Activated T-cell treated with anti-CD3 and anti-CD28 coated beads, Interleukin-2, amount 50 U/mL, for 1 hour (primary cell): ENCODE measurements at places on chromosomes 11 and 22.
A peak's percentile ranks its signal among the peaks of the same experiment; 100 is the strongest.

DNA sequence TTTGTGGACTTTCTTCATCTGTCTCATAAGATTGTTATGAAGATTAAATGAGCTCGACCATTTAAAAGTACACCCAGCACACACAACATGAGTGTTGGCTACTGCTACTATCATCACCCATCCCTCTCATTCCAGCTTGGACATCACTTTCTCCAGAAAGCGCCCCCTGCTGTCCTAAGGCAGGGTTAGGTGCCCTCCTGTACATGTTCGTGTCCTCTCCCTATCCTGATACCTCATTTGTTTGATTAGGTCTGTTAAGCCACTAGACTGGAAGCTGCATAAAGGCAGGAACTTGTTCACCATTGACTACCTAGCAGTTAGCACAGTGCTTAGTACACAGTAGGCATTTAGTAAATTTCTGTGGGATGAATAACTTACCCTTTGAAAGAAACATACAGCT is 85.5 kb downstream of the ENTHD1 start:
- DNase-seq = no peak

GRCh38 chr11:71977743-71978418 is 20.8 kb upstream of the IL18BP start:
- peak; percentile 40 for DNase-seq

DNA sequence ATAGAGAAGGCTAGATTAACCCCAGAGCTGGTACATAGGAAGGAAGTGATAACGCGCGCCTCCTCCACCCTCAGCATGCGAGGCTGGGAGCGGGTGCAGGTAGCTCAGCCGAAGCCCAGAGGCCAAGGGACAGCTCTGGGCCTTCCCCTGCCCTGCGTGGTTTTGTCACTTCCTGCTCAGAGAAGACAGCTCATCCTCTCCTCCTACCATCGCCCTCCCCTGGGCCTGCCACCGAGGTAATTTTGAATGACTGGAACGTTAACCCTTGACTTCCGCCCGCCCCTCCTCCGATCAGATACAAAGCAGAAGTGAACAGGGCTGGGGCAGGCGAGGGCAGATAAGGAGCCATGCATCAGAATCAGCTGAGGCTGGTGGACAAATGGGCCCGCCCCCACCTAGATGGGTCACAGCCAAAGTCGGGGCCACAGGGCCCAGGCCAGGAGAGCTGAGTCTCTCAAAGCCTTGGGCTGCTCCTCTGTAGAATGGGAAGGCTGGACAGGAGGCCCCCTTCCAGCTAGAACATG is 1.6 kb downstream of the RAC2 start:
- peak; percentile 84 for DNase-seq

- no peak for DNase-seq
Measured at GRCh38 chr11:94926271-94926625, 47.1 kb downstream of the CWC15 start.

GRCh38 chr22:49574205-49574880 is 253.3 kb downstream of the BRD1 start:
- DNase-seq = no peak

- peak; percentile 64 for DNase-seq
Measured at GRCh38 chr22:50271519-50271970, 1.4 kb upstream of the MAPK11 start.

- peak; percentile 49 for DNase-seq
Measured at GRCh38 chr11:69640995-69641581, at the start of gene CCND1. CCND1 (plus strand) TSS chr11:69641156; CDS start chr11:69641314, 158 bp downstream.

- DNase-seq = no peak
Measured at GRCh38 chr11:73259406-73260126, 12.6 kb upstream of the P2RY6 start.

- no peak for DNase-seq
Measured at GRCh38 chr11:70477609-70478008, 79.3 kb downstream of the CTTN start.

DNA sequence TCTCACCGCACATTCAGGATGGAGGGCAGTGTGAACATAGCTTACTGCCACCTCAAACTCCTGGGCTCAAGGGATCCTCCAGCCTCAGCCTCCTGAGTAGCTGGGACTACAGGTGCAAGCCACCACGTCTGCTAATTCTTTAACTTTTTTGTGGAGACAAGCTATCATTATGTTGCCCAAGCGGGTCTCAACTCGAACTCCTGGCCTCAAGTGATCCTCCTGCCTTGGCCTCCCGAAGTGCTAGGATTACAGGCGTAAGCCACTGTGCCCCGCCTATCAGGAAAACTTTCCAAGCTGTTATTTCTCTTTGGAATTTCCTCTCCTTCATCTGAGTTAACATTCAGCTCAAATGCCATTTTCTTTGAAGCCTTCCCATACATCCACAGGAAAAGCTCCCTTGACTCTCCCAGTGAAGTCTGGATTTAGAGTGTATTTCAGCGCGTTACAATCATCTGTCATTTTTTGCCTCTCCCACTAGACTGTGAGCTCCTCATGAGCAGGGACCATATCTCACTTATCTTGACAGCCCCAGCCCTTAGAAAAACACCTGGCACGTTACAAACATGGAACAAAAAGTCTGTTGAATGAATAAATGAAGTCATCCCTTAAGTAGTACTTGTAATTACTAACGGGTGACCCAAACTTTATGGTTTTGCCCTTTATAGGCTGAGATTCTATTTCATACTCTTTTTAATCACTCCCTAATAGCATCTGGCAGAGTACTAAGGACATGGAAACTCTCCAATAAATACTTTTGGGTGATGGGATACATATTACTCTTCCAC is 2.2 kb downstream of the MRTFA start:
- DNase-seq = no peak

GRCh38 chr22:32729412-32729811 is 72.1 kb upstream of the TIMP3 start:
- no peak for DNase-seq

GRCh38 chr11:33687733-33688479 is 12.7 kb downstream of the C11orf91 start:
- DNase-seq = no peak

GRCh38 chr11:110298301-110298765 is 1.9 kb upstream of the RDX start:
- DNase-seq = no peak

- DNase-seq = peak; percentile 18
Measured at GRCh38 chr11:2443406-2443805, 908 bp downstream of the TRPM5 start.

- no peak for DNase-seq
Measured at GRCh38 chr11:86582898-86583297, 89.5 kb downstream of the ME3 start.

DNA sequence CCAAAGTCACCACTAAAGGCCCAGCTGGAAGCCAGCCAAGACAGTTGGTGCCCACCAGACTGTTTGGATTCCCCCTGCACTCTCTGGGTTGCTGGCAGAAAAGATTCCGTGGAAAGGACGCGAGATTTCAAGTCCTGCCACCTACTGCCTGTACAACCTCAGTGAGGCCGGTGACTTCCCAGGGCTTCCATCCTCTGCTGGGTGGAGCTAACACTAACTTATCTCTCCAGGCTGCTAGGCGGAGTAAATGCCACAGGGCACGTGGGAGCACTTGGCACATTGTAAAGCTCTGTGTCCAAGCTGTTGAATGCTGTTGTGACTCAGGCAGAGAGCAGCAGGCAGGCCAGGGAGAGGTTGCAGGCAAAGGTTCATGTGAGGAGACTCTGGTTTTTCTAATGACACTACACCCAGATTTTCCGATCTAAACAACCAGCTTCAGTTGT is 50.9 kb upstream of the CDON start:
- DNase-seq = no peak

GRCh38 chr11:101436511-101437142 is 147.2 kb downstream of the TRPC6 start:
- no peak for DNase-seq

- peak; percentile 82 for DNase-seq
Measured at GRCh38 chr11:64339754-64340408, at the start of gene CCDC88B. CCDC88B (plus strand) TSS chr11:64340204; CDS start chr11:64340267, 63 bp downstream.

DNA sequence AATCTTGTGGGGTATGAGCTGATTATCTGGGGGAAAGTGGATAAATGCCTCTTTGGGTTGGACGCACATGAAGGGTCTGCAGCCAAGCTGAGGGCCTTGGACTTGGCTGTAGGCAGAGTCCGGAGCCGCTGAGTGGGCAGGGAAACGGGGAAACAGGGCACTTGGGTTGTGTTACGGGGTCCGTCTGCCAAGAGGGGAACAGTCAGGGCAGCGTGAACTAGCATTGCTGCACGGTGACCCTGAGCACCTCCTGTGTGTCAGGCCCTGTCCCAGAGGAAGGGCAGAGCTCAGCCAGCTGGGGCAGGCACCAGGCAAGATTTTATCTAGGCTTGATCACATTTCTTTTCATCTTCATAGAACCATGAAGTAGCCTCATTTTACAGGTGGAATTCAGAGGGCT is 11.9 kb downstream of the FAM83F start:
- DNase-seq = no peak

DNA sequence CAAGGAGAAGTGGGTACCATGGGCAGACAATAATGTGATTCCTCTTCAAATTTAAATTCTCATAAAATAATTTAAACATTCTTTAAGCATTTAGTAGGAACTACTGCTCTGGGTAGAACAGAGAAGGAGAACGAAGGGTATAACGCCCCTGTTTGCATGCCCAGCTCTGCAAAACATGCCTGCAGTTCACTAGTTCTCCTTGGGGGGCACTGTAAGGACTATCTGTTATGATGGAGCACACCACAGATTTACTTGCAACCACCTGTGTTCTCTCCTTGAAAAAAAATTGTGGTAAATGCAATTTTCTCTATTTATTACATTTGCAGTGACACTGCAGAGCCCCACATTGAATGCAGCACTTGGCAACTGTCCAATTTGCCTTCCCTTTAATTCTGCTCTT is 100.3 kb downstream of the GUCY1A2 start:
- no peak for DNase-seq

GRCh38 chr11:70712471-70712870 is 314.1 kb downstream of the CTTN start:
- no peak for DNase-seq

GRCh38 chr22:16987822-16988221 is 20.2 kb downstream of the GAB4 start:
- DNase-seq = no peak

DNA sequence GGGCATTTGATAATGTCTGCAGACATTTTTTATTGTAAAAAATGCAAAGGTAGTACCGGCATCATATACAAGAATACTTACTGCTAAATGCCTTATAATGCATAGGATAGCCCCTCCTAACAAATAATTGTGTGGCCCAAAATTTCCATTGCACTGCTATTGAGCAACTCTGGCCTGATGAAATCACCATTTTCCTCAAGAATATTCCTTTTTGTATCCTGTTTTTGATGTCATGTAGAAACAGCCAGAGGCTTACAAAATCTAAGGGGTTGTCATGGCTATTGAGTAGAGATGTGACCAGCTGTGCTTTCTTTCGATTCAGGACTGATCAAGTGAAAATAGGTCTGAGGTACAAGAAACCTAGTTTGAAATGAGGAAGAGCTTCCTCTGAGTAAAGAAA is 854.3 kb downstream of the KCNA4 start:
- no peak for DNase-seq

GRCh38 chr11:47908198-47908597 is 60.0 kb upstream of the NUP160 start:
- no peak for DNase-seq

DNA sequence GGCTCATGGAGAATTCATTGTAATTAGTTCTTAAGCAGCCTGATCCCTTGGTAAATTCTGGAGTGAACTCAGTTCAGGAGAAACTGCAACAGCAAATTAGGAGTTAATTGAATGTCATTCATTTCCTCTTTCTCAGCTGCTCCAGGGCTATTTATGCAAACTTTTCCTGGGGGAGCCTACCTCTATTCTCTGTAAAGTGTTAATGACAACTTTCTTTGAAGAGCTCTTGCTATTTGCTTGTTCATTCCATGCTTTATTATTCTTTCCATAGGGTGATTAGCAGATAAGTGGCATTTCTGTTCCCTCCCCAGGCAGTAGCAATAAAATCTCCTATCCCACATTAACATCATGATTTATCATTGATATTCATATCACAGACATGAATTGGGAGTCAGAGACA is 267.6 kb upstream of the DDI1 start:
- DNase-seq = no peak
